Camera-type eye (tissue), 1 donor: ENCODE measurements at places on chromosomes 1 and 21. TPM values are rescaled to one million over a fixed set of nuclear protein-coding genes. Genes with fewer than 3 reads are reported as not detected.

Gene GSTM1
- total RNA-seq, result not detected

Gene RHBDL2
- 0.49 TPM for total RNA-seq

Gene C4BPA
- not detected for total RNA-seq

Gene MTMR11
- total RNA-seq, result 17.9 TPM

Gene FAF1
- total RNA-seq, result 99.2 TPM

Gene FCRL6
- total RNA-seq, result 0.16 TPM

Gene CASZ1
- total RNA-seq, result 58.1 TPM

Gene AIM2
- total RNA-seq, result 5.2 TPM

Gene UTS2
- not detected for total RNA-seq

Gene GCSAML
- total RNA-seq, result 0.82 TPM

Gene ZBTB8A
- total RNA-seq, result 24.7 TPM

Gene UBE2G2
- 73.3 TPM for total RNA-seq
